ENCODE measurements at places on chromosomes 11 and 22.
A peak's percentile ranks its signal among the peaks of the same experiment; 100 is the strongest.

DNA sequence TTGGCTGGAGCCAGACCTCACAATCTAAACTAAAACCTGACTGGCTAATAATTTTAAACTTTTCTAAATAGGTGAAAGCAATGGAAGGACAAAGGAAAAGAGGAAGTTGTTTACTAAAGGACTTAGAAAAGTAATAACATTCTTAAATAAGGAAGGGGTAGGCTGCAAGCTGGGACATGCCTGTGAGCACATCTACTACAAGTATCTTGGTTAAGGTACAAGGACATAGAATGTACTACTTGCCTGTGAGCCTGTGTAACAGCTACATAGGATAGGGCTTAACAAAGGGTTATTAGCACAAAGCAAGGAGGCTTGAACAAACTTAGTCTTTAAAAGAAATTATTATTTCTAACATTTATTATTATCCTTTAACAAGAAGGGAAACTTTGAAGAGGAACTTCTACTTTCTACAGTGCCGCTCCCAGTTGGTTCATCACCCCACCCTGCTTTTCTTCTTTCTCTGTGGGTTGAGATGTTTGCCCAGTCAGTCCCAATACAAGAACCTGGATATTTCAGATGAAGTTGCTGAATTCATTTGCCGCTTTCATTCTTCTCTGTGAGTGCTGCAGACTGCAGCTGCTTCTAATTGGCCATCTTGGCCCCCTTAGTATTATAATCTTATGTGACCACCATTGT lies 87.5 kb downstream of the PRMT3 start:
- DNase-seq = no peak

GRCh38 chr11:50037251-50037650 lies 4.6 kb downstream of the OR4C45 start:
- no peak for DNase-seq

DNA sequence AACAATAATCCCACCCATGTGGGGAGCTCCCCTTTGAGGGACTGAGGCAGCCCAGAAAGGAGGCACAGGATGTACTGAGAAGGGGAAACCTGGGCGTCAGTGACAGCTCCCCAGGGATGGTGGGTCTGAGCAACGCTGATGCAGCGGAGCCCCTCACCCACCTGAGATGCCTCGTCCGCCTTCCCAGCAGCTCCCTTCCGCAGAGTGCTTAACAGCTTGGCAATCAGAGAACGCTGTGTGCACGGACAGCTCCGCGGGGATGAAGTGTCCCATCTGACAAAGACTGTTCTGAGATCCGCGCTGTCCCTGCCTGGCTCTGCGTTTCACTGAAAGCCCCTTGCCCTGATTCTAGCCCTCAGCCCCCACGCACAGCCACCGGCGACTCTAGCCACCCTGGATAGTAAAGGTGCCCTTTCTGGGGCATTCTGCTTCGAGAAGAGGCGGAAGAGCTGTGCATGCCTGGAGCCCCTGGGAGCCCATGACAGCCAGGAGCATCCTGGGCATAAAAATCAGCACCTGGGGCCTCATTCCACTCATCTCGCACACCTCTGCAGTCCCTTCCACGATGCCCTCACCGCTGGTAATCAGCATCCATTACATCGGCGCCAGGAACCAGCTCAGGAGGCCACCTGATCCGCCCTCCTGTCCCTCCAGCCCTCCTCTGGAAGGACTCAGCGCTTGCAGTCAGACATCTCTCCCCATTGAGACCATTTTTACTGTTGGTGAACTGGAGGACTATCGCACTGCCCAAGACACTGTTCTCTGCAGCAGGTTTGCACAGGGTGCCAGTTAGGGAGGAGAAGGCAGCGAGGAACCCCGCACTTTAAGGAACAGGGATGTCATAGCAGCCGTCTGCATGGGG lies 10.7 kb downstream of the KCNJ5 start:
- no peak for DNase-seq

GRCh38 chr22:32754413-32755041 lies 47.0 kb upstream of the TIMP3 start:
- DNase-seq = peak; percentile 60

DNA sequence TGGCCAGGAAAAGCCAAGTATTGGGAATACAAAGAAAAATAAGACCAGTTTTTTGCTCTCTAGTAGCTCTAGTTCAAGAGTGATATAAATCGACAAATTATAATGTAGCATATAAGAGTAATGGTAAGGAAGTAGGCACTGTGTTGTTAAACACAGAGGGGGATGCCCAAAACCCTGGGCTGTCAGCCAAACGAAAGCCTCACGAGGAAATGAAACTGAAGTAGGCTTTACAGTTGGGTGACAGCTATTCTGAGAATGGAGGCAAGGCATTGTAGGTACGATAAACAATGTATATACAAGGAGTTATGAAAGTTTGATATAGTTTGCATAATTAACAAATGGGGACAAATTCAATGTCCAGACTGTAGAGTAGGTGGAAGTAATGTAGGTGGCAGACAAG lies 176.4 kb downstream of the FAM181B start:
- DNase-seq = no peak

DNA sequence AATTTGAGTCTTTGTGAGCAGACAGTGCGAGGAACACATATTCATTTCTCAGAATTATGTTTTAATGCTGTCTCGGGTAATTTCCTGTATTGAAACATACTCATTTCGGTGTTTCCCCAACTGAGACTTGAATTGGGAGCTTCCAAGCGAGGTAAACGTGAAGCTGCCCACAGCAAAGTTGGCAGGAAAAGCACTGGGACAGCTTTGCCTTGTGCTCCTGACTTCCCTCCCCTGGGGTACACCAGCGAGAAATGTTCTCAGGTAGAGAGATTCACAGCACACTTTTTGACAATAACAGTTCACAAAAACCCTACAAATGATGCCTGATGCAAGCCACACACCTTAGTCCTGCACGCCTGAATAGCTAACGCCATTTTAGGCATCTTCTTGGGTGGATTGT lies 3.1 kb downstream of the HTR3B start:
- no peak for DNase-seq

GRCh38 chr22:45441138-45441537 lies 27.6 kb downstream of the RIBC2 start:
- peak; percentile 72 for DNase-seq

- DNase-seq = no peak
Measured at GRCh38 chr11:82268627-82269026, 465.0 kb downstream of the FAM181B start.

DNA sequence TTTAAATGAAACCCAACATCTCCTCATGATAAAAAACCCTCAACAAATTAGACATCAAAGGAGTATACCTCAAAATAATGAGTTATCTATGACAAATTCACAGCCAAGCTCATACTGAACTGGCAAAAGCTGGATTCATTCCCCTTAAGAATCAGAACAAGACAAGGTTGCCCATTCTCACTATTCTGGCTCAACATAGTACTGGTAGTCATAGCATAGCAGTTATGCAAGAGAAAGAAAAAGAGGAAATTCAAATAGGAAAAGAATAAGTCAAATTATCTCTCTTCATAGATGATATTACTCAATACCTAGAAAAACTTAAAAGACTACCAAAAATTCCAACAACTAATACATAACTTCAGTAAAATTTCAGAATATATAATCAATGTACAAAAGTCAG lies 29.4 kb upstream of the XKR3 start:
- DNase-seq = no peak

DNA sequence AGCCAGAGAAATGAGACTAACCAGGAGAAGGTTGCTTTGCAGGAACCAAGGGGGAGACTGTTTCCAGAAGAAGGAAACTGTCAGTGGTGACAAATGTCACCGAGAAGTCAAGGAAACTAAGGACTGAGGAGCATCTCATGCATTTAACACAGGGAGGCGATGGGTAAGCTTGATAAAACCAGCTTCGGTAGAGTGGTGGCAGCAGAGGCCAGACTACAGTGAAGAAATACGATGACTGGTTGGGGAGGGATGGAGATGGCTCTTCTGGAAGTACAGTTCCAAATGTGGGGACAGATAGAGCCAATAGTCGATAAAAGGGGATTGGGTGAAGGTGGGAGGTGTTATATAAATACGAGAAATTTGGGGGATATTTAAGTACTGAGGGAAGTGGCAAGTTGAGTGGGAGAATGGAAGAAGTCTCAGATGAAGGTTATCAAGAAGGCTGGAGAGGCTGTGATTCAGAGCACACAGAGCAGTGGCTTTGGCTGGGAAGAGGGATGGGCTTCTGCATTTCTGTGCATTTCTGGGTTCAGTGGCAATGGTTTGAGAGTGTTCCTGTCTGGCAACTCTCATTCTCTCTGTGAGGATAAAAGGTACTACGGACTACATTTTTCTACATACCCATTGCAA lies 29.2 kb downstream of the SC5D start:
- DNase-seq = no peak

- DNase-seq = peak; percentile 82
Measured at GRCh38 chr11:33942954-33943353, 51.1 kb upstream of the LMO2 start.

DNA sequence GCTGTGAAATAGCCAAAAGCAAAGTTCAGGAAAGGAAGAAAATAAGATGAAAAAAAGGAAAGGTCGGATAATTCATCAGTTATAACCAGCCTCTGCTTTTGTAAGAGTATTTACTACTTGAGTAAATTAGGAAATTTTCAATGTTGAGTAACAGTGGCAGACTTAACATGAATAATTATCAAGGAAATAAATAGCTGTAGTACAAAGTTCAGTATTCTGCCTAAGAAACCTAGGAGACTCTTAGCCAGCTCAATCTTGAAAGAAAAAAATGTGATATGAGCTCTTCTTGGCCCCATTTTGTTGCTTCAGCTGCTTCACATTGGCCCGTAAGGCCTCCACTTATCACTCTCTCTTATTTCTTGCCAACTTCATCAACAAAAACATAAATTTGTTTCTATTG lies 17.0 kb upstream of the DNAJB7 start:
- DNase-seq = no peak

- no peak for DNase-seq
Measured at GRCh38 chr11:62406034-62406433, 12.8 kb upstream of the SCGB1A1 start.

GRCh38 chr11:6943131-6943530 lies 16.9 kb downstream of the ZNF215 start:
- no peak for DNase-seq

DNA sequence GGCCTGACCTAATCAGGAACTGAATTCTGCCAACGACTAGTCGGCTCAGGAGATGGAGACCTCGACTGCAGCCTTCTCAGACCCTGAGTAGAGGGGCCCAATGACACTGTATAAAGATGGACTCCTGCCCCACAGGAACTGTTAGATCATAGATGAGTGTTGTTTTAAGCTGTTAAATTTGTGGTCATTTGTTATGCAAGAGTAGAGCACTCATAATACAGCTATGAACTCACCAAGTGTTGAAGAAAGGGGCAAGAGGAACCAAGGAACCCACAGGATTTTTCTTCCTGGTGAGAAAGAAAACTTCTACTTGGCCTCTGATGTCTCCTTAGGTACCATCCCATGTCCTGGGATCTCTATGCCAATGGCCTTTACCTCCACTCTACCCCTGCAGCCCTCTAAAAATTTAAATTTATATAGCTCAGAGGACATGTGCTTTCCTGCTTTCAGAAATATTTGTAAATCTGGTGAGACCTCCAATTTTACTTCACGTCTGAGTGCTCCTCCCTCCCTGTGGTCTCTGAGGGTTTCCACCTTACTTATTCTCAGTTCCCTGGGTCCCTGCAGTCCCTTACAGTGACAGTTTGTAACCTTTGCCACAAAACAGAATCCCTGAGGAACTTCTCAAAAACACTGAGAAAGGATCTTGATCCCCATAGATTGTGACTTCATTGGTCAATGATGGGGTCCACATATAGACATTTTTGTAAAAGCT lies 256.3 kb upstream of the ARHGAP20 start:
- DNase-seq = peak; percentile 11

GRCh38 chr11:83259559-83259958 lies 26.6 kb downstream of the CCDC90B start:
- no peak for DNase-seq

GRCh38 chr11:117381481-117382387 lies 54.1 kb downstream of the CEP164 start:
- DNase-seq = no peak

DNA sequence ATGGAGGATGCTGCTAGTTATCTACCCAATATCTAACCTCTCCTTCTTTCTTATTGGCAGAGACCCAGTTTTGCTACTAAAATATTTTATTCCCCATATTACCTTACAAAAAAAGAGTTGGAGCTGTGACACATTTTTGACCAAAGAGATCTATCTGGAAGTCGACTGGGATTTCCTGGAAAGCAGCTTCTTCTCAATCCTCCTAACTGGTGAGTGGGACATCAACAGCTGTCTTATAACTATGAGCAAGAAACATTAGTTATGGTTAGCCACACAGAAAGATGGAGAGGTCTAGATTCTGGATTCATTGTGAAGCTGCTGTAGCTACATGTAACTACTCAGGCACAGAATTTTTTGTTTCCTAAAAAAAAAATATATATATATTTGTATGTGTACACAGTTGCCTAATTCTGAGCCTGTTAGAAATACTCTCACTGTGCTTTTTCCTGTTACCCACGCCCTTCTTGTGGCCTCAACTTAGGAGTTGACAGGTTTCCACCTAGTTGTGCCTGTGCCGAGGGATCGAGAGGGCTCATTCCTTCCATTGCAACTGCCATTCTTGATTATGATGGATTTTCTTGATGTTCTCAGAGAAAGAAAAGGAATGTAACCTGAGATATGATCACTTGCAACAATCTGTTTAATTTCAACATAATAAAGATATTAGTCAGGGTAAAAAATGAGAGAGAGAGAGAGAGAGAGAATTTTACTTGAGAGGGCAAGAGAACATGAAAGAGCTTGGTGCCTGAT lies 142.0 kb downstream of the SLC17A6 start:
- DNase-seq = no peak

DNA sequence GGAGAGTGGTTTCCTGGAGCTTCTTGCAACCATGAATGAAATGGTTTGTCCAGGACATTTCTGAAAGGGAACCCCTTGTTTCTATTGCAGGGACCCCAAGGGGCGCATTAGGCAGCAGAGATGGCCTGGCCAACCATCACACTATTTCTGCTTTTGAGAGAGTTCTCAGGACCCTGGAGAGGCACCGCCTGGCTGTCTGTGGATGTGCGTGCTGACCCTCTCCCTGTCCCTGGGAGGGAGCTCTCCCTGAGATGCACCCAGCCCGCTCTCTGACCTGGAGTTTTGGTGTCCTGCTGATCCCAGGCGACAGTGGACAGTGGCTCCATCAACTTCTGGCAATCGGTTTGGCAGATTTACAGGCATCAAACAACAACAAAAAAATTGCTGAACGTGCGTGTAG lies 80.3 kb upstream of the SLC22A12 start:
- no peak for DNase-seq

DNA sequence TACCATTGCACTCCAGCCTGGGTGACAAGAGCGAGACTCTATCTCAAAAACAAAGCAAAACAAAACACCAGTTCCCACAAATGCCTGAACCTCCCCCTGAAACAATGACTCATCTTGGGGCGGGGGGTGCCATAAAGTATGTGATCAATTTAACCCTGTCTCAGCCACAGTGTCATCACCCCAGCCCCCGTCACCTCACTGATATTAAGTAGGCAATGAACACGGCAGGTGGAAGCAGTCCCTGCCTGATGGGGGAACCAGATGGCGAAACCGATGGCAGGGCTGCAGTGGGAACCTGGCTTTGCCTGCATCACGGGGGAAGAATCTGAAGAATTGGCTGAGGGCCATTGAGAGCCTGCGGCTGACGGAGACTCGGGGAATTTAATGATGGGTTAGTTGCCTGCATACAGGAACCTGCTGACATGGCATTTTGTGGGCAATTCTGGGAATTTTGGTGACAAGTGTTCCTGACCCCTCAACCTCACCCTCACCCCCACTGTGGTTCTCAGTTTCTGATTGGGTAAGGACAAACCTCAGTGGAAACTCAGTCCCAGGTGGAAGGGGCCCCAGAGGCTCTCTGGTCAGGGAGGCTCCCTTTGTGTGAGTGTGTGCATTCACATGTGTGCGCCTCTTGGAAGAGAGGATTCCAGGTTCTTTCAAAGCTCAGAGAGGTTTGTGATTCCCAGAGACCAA lies 39.1 kb upstream of the SHISAL1 start:
- peak; percentile 89 for DNase-seq

- DNase-seq = no peak
Measured at GRCh38 chr22:41216984-41217383, 11.9 kb downstream of the L3MBTL2 start.
